ENCODE measurements at places on chromosomes 7 and 10. TPM values are rescaled to one million over a fixed set of nuclear protein-coding genes. Genes with fewer than 3 reads are reported as not detected.

GRCh38 chr7:13989126-13989948, at the start of gene ETV1:
Gene ETV1 (minus strand): TSS chr7:13989666. CDS start chr7:13989052, 614 bp downstream.
- DNase-seq, result no peak

GRCh38 chr10:27865221-27865635, 119.6 kb upstream of the MKX start:
- DNase-seq, result no peak

DNA sequence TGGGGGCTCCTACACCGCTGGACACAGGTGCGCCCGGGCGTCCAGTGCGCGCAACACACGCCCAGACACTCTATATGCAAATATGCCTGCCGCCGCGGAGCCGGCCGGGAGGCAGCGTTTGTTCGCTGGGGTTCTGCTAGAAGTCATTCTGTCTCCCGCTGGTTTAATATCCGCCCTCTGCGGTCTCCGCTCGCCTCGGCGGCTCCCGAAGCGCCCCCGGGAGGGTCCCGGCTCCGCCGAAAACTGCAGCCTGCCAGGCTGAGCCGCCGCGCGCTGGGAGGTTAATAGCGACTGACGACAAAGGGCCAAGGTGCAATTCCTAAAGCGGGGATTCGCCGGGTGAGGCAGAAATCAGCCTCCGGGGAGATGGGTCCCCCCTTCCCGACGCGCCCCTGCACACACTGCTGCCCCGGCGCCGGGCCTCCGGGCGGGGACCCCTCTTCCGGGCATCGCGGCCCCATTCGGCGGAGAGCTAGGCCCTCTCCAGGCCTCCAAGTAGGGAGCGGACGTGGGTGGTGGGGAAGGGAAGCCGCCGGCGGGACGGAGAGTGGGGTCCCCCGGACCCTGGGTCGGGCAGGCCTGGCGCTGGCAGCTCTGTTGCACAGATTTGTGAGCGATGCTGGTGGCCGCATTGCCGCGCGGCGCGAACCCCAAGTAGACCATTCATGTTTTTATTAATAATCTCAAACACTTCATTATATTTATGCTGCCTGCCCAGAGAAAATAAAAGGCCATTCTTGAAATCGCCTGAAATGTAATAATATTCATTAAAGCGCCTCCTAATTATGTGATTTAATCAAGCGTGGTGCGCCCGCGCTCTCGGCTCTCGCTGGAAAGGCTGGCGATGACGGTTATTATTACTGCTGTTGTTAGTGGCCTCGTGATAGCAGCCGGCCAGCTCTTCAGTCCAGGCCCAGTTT, 9.1 kb downstream of the EN2 start:
- DNase-seq, result peak; percentile 33

The ICA1 gene
- total RNA-seq, result 1.5 TPM

GRCh38 chr10:5492929-5493576, 6.3 kb downstream of the CALML5 start:
- DNase-seq, result no peak

The MYL7 gene
- not detected for total RNA-seq
